ENCODE measurements at places on chromosomes 13 and 19.

DNA sequence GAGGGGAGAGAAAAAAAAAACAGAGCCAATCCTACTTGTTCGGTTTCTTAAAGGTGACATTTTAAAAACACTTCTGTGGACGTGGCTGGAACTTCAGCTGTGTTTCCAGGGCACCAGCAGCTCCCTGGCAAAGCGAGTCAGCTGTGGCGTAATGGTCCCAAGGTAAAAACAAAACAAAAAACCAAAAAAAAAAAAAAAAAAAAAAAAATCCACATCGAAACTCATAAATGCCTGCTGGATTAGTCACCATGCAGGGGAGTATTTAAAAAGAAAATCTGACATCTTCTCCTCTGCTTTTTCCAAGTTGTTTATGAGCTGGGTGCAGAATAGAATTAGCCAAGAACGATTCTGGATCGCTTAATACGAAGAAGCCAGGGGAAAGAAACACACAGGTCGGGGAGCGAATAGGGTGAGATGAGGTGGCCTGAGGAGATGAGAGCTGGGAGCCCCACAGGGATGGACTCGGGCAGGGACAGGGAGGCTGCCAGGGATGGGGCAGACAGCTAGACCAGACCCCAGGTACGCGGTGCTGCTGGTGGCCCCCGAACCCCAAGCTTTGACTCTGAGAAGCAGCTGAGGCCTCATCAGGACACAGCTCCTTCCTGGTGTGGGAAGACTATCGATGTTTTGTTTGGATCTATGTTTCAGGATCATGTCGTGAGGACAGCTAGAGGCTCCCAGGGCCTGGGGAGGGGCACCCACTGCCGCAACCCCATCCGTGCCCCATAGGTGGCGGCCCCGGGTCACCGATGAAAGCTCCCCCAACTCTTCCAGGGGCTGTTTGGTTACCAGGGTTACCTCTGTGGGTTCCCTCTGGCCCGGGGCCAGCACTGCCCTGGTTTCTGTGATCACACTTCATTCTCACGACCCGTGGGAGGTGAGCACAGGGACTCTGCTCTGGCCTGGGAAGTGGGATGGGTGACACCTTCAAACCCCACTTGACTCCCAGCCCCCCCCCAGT, 3.1 kb upstream of the CTXN1 start:
- no peak for DNase-seq

- DNase-seq = no peak
Measured at GRCh38 chr13:98567140-98567539, 9.8 kb downstream of the STK24 start.

DNA sequence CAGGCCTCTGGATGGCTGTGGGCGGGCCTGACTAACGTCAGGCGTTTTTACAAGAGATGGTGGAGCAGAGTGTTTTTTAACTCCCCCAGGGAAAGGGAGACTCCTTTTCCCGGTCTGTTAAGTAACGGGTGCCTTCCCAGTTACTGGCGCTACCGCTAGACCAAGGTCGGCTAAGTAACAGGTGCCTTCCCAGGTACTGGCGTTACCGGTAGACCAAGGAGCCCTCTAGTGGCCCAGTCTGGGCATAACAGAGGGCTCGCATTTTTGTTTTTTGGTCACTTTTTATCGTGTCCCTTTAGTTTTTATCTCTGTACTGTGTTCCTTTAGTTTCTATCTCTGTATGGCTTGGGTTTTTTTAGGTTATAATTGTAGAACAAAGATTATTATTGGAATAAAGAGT, 10.0 kb downstream of the ZNF383 start:
- DNase-seq = peak; percentile 84

DNA sequence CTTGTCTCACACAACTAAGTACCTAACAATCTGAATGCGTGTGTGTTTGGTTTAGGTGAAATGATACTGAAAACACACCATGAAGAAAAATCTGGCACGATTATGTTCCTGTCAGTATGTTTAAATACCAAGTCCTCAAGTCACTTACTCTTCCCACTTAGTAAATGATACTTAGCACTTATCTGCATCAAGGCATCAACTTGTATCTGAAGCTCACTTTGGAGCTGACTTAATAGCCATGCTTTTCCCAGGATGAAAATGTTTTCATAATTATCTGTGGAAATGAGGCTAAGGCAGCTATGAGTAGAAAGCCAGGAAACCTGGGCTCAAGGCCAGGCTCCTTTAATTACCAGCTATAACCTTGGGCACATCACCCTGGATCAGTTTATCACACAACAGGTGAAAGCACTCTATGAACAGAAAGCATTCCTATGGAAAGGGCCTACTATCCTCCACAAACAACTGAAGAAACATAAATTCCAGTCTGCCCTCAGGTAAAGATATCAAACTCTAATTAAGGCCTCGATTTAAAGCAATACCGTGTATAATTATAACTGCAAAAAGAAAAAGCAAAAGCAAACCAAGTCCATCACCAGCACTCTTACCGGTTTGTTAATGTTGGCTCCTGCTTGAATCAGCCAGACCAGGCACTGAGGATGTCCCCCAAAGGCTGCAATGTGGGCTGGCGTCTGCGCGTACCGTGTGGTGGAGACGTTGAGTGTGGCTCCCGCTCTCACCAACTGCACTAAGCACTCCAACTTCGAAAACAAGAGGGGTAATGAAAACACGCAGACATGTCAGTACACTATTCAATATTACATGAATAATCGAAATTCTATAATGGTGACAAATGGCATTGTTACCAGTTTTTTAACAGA, 4.6 kb downstream of the ANKRD10 start:
- DNase-seq = no peak

GRCh38 chr13:100125946-100126345, 37.1 kb downstream of the PCCA start:
- DNase-seq = no peak

DNA sequence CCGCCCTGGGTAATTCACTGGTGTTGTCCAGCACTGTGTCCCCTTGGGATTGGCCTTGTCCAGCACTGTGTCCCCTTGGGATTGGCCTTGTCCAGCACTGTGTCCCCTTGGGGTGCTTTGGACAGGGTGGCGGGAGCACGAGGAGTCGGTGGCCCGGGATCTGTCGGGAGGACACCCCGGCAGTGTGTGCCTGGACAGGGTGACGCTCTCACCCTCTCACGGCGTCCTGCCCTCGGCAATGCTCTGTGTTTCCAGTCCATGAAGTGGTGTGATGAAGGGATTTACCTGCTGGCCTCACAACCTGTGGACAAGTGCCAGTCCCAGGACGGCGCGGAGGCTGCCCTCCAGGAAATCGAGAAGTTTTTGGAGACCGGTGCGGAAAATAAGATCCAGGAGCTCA, 29.9 kb upstream of the F7 start:
- DNase-seq = no peak

- DNase-seq = no peak
Measured at GRCh38 chr19:49374665-49375434, 11.2 kb downstream of the DKKL1 start.

DNA sequence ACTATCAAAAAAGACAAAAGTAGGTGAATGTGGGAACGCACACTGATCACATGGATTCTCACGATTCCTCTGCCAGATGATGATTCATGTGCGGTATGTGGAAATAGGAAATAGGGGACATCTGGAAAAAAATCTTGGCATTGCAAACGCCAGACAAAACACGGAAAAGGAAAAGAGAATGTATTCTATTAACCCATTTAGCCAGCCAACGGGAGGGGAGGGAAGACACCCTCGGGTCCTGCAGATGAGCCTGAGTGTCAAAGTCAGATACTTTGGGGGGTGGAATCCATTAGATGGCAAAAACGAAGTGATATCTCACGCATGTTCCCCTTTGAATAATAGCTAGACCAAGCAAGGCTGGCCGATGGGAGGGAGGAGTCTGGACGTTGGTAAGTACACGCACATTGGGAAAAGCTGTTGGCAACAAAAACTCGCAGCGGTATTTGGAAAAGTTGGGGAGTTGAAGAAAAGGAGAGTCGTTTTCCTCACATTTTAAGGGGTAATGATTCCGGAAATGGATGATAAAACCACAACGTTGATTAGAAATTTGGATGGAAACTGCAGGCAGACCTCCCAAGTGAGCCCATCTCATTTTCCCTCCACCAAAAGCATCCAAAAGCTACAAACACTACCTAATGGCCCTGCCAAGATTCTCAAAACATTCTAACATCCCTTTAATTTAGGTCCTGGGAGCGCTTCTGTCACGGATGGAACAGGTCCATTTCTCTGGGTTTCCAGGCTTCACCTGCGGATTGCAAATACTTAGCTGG, 73.6 kb downstream of the COL4A1 start:
- no peak for DNase-seq

- DNase-seq = no peak
Measured at GRCh38 chr19:43634068-43634467, 5.6 kb downstream of the CADM4 start.
